ENCODE measurements at places on chromosomes 16 and 17.

GRCh38 chr16:82016263-82016662, 5.0 kb upstream of the SDR42E1 start:
- no peak for DNase-seq

DNA sequence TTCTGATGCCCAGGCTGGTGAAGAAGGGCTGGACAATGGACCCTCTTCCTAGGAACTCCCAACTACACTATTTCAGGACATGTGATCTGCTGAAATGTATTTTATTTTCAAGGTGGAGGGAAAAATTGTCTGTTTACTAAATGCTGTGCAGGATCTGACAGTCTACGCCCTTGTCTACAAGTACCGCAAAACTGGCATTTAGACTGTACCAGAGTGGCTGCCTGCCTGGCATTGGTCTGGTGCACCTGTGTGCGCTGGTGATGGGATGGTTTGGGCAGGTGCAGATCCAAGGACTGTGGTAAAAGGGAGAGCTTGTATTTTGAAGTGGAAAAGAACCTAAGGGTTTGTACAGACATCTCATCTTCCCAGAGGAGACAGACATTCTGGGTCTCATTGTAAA, 79.7 kb downstream of the AIPL1 start:
- DNase-seq = no peak

- DNase-seq = no peak
These were observed 9.1 kb upstream of the SOCS3 start for GRCh38 chr17:78368854-78369495.

- no peak for DNase-seq
These were observed 1.4 kb upstream of the RSKR start for GRCh38 chr17:28615260-28615940.

DNA sequence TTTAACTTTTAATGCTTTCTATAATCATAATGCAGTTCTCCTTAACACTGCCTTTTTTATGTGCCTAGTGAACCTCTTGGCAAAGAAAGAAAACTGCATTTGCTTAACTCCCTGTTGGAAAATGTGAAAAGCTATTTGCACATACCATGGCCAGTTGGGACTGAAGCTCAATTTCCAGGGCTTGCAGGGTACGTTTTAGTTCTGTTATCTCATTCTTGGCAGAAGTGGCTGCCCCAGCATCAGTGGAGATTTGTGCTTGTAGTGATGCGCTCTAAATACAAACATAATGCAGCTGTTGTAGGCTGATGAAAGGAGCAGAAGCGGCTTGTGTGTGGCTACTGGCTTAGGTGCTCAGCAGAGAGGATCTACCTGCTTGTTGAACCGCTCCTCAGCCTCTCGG, 3.7 kb downstream of the KRT24 start:
- DNase-seq = no peak

DNA sequence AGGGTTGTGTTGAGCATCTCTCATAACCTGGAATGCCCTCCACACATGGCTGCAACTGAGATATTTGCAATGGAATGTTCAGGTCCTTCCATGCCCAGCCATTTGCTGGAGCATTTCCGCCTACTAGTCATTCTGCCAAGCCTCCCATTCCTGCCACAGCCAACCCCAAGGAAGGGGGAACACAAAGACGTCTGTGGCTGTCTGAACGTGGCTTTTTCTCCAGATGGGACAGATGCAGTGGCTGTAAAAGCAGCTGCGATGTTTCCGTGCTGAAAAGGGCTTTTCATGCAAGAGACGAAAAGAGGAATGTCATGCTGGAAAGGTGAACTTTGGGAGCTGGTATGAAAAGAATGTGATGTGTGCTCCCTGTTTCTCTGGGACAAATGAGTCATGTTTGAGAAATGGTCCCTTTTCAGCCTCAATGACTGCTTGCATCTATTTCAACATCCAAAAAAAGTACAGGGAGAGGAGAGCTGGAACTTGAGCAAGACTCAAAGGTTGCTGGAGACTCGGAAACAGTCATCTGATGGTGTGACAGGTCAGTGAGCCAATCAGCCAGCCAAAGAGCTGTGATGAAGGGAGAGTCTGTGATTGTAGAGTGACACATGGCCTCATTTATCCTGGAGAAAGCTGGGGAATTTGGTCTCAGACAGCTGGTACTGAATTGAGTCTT, 208.9 kb downstream of the SHISA9 start:
- DNase-seq = no peak

- peak; percentile 68 for DNase-seq
These were observed 10.8 kb downstream of the SMTNL2 start for GRCh38 chr17:4594931-4595684.

DNA sequence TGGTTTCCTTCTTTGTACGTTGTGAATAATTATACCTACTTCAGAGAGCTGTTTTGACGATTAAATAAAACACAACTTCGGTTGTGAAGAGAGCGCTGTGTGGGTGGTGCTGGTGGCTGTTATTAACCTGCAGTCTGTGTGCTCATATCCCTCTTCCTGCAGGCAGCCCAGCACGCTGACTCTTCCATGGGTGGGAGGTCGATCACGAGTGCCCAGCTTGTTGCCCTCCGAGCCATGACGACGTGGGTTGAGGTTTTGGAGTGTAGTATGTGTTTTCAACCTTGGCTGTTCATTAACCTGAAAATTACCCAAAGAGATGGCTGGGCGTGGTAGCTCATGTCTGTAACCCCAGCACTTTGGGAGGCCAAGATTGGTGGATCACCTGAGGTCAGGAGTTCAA, 11.3 kb upstream of the GCSH start:
- DNase-seq = no peak

DNA sequence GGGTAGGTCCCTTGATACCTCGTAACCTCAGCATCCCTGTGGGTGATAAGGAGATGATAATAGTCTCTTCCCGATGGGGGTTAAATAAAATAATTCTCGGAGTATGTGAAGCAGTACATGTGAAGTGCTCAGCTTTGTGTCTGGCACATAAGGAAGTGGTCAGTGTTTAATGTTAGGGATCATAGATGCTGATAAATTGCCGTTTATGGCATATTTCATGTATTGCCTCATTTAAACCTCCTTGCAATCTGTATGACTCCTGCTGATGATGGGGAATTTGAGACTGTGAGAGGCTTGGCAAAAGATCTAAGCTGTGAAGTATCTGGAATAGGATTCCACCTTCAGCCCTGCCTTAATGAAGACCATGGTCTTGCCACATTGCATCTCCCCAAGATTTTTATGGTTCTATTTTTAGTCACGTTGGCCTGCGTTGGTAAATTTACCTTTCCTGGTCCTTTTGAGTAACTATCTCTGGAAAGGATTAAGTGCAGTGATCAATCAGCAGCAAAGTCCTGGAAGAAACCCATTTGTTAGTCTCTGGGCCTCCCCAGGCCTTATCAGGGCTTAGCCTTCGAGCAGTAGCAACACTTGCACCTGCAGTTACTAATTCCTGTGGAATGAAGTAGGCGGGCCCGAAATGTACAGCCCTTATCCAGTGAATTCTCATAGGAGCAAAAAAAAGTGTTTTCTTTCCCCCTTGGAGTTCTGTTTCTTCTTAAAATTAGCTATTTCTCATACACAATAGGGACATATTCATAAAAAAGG, 144.9 kb downstream of the WWOX start:
- DNase-seq = no peak

DNA sequence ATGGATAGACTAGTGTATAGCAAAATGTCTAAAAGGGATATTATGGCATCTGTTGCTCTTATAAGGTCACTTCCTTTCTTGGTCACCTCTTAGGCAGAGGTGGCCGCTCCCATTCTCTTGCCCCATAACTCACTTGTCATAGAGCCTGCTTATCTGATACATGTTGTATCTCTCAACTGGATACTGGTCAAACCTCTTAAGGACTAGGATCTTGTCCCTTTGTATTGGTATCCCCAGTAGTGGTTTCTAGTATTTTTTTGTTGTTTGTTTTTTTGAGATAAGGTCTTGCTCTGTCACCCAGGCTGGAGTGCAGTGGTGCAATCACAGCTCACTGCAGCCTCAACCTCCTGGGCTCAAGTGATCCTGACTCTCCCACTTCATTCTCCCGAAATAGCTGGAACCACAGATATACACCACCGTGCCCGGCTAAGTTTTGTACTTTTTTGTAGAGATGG, 27.0 kb downstream of the ZSWIM7 start:
- DNase-seq = no peak

DNA sequence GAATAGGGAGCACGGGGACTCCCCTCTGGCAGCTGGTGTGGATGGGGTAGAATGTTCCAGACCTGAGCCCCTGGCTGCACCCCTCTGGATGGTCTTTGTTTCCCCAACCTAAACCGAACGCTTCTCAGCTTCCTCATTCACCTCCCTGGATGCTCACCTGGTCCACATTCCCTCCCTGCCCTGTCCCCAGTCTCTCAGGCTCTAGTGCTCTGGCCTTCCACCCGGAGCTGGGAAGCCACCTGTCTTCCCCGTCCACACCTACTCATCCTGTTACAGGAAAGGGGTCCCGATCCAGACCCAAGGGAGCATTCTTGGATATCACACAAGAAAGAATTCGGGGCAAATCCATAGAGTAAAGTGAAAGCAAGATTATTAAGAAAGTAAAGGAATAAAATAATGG, 73.5 kb downstream of the CYLD start:
- DNase-seq = no peak

DNA sequence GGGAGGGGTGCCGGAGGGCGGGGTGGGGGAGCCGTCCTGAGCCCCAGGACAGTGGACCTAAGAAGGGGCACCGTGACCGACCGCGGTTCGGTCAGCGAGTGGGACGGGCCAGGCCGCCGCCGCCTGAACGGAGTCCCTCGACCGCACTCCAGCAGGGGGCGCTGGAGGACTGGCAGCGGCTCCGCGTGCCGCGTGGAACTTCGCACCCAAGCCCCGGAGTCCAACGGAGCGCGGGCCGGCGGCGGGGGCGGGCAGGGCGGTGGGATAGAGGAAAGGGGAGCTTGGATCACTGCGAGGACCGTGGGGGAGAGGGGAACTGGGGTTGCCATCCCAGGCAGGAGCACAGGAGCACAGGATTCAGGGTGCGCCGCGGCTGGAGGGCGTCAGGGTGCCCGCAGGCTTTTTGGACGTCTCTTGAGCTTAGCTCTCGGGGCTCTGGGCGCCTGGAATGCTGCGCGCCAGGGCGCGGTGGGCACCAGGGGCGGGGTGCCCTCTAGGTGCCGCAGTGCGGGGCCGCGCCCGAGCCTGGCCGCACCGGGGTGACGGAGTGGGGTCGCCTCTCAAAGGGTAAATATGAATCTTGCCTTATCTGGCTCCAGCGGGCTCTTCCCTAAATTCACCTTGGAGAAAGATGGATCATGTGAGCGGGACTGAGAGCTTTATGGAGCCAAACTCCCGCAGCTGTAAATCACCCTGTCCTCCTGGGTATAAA, 379 bp upstream of the OTOP2 start:
- peak; percentile 74 for DNase-seq

- DNase-seq = peak; percentile 23
These were observed 1.2 kb upstream of the FOXF1 start for GRCh38 chr16:86508947-86509758.

- DNase-seq = no peak
These were observed 699 bp downstream of the FAM222B start for GRCh38 chr17:28841901-28842281.

DNA sequence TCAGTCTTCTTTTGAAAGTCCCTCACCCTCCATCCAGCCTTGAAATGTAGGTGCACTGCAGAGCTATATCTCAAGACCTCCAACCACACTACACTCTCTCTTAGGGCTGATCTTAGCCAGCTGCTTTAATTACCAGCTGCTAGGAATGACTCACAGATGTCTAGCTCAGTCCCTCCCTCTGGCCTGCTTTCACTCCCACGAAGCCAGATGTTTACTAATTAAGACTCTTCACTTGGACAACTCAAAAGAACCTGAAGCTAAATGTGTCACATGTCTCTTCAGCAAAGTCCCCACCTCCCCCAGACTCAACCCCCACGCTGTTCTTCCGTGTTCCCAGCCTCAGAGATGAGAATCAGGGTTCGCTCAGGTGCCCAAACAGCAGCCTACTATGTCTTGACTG, 2.6 kb downstream of the GTF3C1 start:
- no peak for DNase-seq

GRCh38 chr16:66972983-66973382, 11.9 kb downstream of the CES3 start:
- no peak for DNase-seq

GRCh38 chr17:70266394-70266793, 97.1 kb downstream of the KCNJ2 start:
- DNase-seq = no peak

- peak; percentile 40 for DNase-seq
These were observed 30.4 kb downstream of the SOCS3 start for GRCh38 chr17:78329263-78330059.

GRCh38 chr16:15509593-15510535, 75.5 kb downstream of the BMERB1 start:
- DNase-seq = no peak

DNA sequence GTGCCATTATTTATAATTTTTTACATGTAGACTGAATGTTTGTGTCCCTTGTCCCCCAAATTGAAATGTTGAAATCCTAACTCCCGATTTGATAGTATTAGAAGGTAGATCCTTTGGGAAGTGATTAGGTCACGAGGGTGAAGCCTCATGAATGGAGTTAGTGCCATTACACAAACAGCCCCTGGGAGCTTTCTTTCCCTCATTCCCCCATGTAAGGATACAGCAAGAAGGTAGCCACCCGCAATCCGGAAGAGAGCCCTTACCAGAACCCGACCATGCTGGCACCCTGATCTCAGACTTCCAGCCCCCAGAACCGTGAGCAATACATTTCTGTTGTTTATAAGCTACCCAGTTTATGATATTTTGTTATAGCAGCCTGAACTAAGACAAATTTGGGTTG, 143.2 kb downstream of the NPIPB5 start:
- DNase-seq = no peak

DNA sequence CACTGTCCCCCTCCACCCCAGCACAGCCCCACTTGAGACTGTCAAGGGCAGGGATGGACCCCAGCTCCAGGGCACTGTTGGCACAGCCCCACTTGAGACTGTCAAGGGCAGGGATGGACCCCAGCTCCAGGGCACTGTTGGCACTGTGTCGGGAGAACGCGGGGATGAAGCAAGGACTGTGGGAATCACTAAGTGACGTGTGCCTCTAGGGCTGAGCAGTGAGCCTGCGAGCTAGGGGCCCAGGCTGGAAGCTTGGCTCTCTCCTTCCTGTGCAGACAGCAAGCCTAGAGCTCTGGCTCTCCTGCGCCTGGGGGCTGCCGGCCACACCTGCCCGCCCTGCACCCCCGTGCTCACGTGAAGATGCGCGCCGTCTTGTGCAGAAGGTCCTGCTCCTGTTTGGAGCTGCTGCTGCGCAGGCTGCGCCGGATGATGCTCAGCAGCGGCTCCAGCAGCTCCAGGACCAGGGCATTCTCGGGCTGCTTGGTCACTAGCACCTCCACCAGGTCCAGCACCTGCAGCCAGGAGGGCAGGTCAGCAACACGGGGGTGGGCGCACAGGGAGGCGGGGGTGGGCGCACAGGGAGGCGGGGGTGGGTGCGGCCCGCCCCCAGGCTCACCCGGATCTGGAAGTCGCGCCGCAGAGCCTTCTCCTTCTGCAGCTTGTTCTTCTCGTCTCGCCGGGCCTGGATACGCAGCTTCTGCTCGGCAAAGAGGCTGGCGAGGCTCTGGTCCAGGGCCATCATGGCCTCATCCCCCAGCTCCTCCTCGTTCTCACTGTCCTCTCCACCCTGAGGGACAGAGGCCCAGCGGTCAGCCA, 10.8 kb downstream of the MYBBP1A start:
- DNase-seq = no peak

- no peak for DNase-seq
These were observed 12.1 kb upstream of the NDUFAB1 start for GRCh38 chr16:23608194-23608593.

- no peak for DNase-seq
These were observed 58.4 kb downstream of the NXN start for GRCh38 chr17:921161-921560.

- no peak for DNase-seq
These were observed 232.7 kb upstream of the CDH5 start for GRCh38 chr16:66133643-66134338.

Measured in activated naive CD8-positive, alpha-beta T cell treated with anti-CD3 and anti-CD28 coated beads for 36 hours (primary cell).